ENCODE measurements at places on chromosomes 7 and 10.

GRCh38 chr10:78867555-78867939 lies 201.2 kb upstream of the ZMIZ1 start:
- no peak for DNase-seq

DNA sequence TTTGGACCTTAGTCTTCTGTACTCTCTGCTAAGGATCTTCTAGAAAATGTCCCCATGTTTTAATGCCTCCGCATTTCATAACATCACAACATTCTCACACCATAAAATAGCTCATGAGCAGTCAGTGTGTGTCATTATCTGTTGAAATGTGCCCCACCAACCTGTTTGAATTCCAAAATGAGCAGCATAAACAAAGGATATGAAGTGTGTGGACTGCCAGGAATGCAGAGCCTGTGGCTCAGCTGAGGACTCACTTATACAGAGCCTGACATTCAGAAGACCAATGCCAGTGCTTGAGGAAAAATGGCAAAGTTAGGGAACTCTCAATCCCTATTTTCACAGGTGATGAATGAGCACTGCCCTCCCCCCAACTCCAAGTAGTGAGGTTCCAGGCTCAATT lies 621.4 kb downstream of the POM121L12 start:
- peak; percentile 70 for DNase-seq

DNA sequence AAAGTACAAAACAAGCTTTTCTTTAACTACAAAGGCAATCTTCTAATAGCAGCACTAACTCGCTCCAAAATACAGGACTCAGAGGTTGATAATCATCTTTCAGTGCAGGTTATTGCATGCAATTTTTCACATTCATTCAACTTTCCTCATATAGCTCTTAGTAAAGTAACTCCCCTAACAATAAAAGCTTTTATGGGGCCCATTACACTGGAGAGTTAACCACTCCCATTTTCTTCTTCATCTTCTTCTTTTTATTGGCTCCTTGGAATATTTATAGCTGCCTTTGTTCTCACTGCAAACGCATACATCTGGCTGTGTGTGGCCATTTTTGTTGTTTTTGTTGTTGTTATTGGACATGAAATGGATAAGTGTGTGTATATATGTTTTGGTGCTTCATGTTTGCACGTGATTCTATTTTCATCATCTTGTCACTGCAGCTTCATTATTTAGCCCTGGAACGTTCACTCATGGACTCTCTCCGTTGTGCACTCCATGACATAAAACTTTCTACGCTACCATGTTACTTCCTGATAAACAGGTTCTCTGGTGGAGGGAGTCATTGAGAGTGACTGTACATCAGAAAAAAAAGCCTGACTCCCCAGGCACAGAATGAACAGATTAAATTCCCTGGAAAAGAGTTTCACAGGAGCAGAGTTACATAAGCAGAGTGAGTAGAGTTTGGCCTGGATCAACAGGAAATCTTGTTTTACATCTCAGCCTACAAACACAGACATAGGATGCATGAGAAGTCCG lies 236.4 kb upstream of the SP4 start:
- no peak for DNase-seq

GRCh38 chr10:42929993-42930392 lies 146.9 kb upstream of the RET start:
- DNase-seq: no peak

- DNase-seq: no peak
Measured at GRCh38 chr7:107854454-107854853, 36.5 kb upstream of the DLD start.

GRCh38 chr10:6034371-6034770 lies 27.8 kb downstream of the IL2RA start:
- DNase-seq: no peak

DNA sequence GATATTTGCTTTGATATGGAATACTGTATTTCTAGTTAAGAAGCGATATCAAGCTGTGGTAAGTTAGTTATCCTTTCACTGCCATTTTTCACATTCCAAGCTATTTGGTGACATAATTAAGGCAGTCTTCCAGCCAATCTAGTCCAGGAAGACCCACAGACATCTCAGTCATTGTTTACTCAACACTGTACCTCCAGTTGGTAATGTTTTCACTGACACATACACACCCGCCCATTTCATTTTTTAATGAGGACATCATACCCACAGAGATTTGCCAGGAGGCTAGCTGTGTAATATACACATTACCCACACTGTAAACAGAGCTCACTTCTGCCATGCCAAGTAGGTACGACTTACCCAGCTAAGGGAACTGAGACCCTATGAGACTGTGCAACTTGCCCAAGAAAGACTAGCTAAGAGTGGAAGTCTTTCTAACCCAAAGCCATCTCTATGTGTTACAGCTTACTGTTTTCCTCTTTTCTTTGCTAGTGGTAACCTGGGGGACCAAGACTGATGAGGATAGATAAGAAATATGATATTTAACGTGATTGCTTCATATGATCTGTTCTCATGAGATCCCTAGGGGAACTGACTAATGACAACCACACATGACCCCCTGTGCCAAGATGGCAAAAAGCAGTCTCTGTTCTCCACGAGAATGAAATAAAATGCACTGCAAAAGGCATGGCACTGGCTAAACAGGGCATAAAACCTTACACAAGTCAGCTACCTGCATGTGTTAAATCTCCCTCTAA lies 179.0 kb downstream of the DGKI start:
- no peak for DNase-seq

GRCh38 chr7:137882261-137882668 lies 35.5 kb upstream of the DGKI start:
- peak; percentile 88 for DNase-seq

- no peak for DNase-seq
Measured at GRCh38 chr7:78055001-78055573, 256.5 kb downstream of the PHTF2 start.

GRCh38 chr10:3397231-3397630 lies 224.6 kb upstream of the PITRM1 start:
- DNase-seq: no peak

DNA sequence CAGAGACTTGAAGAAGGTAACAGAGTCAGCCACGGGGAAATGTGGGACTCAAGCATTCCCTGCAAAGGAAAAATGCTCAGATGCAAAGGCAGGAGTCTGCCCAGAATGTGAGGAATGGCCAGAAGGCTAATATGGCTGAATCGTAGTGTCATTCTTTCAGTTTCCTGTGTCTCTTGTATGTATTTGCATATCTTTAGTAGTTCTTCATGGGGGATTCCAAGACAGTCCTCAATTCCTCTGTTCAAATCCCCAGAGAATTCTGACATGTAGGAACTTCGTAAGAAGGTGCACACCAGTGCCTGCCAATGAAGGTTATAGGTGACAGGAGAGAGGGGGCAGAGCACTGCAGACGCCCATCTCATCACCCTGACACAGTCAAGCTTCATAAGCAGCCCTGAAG lies 154.4 kb downstream of the CACNB2 start:
- no peak for DNase-seq

GRCh38 chr7:8778459-8778858 lies 345.1 kb downstream of the NXPH1 start:
- no peak for DNase-seq

- DNase-seq: no peak
Measured at GRCh38 chr10:58488921-58489320, 23.8 kb upstream of the BICC1 start.

- DNase-seq: no peak
Measured at GRCh38 chr7:146119002-146119401, 2.4 kb downstream of the CNTNAP2 start.

- no peak for DNase-seq
Measured at GRCh38 chr7:20113427-20114027, 103.7 kb downstream of the MACC1 start.

- peak; percentile 83 for DNase-seq
Measured at GRCh38 chr10:13758312-13758711, 171.5 kb downstream of the PRPF18 start.

DNA sequence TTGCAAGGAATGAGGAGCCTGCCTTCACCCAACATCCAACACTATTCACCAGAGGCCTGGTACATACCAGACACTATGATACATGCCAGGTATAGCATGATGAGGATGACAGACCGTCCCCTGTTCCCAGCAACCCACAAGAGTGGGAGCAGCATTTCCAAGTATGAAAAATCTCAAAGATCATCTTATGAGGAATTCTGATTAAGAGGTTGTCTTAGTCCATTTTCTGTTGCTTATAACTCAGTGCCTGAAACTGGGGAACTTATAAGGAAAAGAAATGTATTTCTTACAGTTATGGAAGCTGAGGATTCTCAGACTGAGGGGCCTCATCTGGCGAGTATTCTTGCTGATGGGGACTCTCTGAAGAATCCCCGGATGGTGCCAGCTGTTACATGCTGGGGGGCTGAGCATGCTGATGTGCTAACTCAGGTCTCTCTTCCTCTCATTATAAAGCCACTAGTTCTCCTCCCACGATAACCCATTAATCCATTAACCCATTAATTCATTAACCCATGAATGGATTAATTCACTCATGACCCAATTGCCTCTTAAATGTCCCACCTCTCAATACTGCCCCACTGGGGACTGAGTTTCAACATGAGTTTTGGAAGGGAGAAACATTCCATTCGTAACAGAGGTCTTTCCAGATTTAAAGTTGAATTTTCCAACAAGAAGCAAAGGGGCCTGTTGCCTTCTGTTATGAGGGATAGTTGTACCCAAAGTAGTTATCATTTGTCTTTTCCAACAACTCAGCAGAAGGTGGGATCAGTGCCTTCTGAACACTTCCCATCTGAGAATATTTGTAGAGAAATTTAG lies 173.9 kb downstream of the HERPUD2 start:
- no peak for DNase-seq

DNA sequence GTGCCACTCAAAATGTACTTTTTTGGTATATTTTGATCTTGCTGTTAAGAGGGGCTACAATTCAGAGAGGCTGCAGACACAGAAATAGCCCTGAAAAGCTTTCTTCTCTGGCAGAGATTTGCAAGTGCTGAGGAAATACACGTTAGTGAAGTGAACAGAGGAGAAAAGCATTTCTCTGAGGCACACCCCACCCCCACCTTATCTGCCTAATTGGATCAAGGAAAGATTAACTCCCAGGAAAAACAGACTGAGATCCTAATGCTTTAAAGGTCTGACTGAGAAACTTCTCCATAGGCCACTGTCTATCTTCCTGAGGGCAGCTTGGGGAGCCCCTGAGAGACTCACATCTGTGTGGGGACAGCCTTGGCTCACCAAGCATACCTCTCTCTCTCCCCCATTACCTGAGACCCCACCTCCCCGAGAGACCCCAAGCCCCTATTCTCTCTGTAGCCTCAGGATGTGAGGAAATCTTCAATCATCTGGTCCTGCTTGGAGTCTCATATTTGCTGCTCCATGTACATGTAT lies 14.8 kb upstream of the AKR1C3 start:
- DNase-seq: no peak

DNA sequence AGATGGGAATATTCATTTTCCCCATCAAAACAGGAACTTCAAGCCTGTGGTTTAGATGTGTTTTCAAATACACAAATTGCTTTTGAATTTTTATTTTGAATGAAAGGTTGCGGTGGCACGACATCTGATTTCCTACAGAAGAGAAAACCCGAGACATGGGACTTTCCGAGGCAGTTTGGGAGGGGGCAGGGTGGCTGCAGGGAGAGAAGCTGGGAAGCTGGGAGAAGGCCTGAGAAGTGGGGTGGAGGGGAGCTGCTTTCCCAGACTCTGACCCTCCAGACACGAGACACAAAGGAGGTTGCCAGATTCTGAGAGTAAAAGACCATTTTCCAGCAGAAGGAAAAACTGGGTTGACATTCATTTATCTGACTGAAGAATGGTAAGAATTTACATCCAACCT lies 19.6 kb downstream of the TMEM176A start:
- DNase-seq: no peak

- DNase-seq: no peak
Measured at GRCh38 chr10:88097092-88097516, 233.7 kb downstream of the PTEN start.

GRCh38 chr7:123601530-123601929 lies at the start of gene ASB15:
ASB15 (plus strand) TSS chr7:123601821; CDS start chr7:123614503, 12,682 bp downstream.
- DNase-seq: no peak

DNA sequence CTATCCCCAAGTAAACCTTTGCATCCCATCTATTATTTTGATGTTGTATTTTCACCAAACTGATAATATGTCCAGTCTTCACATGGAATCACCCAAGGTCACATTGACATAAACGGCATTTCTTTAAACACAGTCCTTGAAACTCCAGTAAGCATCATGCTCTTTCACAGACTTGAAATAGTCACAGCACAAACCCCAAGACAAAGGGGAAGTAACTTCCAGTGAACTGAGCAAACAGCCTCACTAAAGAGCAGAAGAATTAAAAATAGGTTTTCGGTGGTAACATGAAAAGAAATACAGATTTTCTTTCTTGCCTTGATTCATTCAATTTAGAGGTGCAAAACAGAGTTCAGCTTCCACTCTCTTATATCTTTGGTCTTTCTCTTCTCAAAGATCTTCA lies 253.7 kb downstream of the SFMBT2 start:
- no peak for DNase-seq

Data from islet precursor cell (in vitro differentiated cells).